Motor neuron (in vitro differentiated cells): ENCODE measurements at places on chromosomes 12 and 14. TPM values are rescaled to one million over a fixed set of nuclear protein-coding genes. Genes with fewer than 3 reads are reported as not detected.

- ATAC-seq, result no peak
These were observed 13.9 kb upstream of the PPP1CC start for GRCh38 chr12:110756611-110757010.

GRCh38 chr12:8899830-8900229 lies 14.5 kb upstream of the PHC1 start:
- no peak for ATAC-seq

- no peak for ATAC-seq
These were observed 60.0 kb upstream of the DIO3 start for GRCh38 chr14:101501341-101501740.

DNA sequence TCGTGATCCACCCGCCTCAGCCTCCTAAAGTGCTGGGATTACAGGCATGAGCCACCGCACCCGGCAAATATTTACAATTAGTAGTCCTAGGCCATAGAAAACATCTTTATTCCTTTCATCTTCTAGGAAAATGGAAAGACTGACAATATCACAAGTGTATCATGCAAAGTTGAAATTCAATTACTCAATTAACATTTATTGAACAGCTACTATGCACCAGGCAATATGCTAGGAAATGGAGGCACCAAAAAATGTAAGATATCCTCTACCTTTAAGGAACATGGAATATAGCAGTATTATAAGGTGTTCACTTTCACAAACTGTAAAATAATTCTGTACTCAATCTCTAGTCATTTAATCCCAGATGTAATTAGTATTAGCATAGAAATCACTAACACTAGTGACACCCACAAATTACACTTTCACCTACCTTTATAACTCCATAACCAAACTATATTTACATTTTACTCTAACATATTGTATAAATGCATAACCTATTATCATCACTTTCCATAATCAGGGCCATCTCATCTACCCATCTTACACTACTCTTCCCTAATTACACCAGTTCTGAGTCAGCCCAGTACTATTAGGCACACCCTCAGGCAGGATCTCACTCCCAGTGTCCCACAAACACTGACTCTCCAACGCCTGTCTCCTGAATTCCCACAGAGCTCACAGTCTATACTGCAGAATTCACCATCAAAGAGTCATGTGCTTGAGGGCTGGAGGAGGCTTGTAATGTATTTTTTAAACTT lies 10.4 kb downstream of the CORO1C start:
- no peak for ATAC-seq

- no peak for ATAC-seq
These were observed 100.4 kb upstream of the PPFIA2 start for GRCh38 chr12:81859521-81859920.

GRCh38 chr12:110913119-110914056 lies 7.0 kb downstream of the MYL2 start:
- no peak for ATAC-seq

- no peak for ATAC-seq
These were observed 122.0 kb upstream of the CCND2 start for GRCh38 chr12:4151362-4152121.

DNA sequence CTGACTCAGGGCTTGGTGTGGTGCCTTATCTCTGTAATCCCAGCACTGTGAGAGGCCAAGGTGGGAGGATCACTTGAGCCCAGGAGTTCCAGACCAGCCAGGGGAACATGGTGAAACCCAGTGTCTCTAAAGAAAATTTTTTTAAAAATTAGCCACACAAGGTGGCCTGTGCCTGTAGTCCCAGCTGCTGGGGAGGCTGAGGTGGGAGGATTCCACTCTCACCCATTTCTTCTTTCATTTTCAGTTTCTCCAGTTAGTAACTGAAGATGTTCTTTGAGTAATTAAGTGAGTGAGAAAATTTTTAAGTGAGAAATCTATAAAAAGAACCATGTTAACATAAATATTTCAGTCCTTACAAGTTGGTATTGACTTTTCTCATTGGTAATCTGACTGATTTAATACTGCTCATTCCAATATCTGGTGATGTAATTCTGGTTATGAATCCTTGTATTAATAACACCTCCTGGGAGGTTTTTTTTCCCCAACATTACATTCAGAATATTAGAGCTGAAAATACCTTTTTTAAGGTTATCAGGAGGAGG lies 6.1 kb downstream of the METTL3 start:
- ATAC-seq, result peak; percentile 18

DNA sequence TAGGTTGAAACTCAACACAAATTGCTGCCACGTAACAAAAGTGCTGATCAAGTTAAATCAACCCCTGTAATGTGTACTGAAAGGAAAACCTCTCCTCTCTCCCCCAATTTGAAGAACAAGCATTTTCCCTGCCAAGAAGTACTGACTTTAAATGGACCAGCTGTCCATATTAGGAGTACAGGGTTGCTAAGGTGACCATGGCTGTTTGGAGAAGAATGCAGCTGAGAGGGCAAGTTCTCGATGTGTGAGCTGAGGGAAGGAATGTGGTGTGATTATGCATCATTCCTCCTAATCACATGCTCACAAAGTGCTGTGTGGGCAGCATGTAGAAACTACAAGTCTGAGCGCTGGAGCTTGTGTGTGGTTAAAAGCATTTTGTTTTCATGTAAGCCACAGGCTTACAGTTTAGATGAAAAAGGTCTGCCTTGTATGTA lies 50.9 kb upstream of the CCT2 start:
- ATAC-seq, result peak; percentile 100

DNA sequence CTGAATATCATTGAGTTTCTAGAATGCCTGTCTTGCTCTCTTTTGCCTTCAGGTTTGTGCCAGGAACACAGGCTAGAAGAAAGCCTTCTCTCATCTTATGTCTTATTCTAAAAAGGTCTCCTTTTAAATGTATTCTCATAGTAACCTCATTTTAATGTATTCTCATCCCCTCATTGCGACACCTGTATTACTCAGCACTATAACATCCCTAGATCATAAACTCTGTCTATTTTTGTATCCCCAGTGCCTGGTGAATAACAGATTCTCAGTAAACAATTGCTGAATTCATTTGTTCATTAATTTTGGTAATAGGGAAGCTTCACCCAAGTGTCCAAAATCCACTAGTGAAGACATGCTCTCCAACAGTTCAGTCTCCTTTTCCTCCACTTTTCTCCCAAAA lies 8.8 kb upstream of the LRRK2 start:
- ATAC-seq, result no peak

- no peak for ATAC-seq
These were observed 18.6 kb downstream of the GPRC5A start for GRCh38 chr12:12909995-12910420.

- ATAC-seq, result no peak
These were observed 695.3 kb downstream of the DIO2 start for GRCh38 chr14:79516009-79516408.

GRCh38 chr12:82600379-82600778 lies 86.3 kb upstream of the TMTC2 start:
- peak; percentile 96 for ATAC-seq

- no peak for ATAC-seq
These were observed 22.6 kb upstream of the KIF26A start for GRCh38 chr14:104115691-104116287.

- no peak for ATAC-seq
These were observed 16.9 kb upstream of the PPP1R1A start for GRCh38 chr12:54605138-54605970.

GRCh38 chr12:122161682-122162081 lies 12.3 kb downstream of the IL31 start:
- ATAC-seq, result no peak

GRCh38 chr12:118220702-118221101 lies 84.8 kb downstream of the PEBP1 start:
- ATAC-seq, result no peak

GRCh38 chr14:75732888-75733287 lies 71.8 kb downstream of the TTLL5 start:
- ATAC-seq, result no peak

DNA sequence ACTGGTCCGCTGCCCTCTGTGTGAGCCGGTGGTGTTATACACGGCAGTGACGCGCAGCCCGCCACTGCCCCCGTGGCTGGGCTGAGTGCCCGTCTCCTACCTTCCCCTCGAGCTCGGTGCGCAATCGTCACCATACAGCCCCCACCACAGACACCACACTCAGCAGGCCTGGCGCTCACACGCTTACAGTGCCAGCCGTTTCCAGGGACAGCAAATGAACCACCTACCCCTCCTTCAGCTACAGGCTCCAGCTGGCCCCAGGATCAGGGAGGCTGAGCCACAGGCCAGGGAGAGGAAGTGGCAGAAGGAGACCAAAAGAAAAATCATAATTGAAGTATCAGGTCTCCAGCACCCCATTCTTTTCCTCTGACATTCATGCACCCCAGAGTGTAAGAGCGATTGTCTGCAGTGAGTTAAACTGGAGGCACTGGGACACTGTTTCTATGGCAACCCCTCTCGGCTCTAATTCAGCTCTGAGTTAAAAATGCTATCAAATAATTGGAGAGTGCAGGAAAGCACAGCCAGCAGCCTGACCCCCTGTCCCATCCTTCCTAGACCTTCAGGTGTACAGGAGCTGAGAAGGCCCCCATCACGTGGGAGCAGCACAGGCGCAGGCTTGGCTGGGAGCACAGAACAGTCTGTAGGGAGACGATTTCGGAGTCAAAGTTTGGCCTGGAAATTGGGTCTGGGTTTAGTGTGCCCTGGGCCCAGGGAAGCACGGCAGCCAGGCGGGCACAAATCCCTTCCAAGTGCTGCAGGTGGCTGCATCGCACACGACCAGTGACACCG lies 18.0 kb downstream of the LRTM2 start:
- no peak for ATAC-seq

DNA sequence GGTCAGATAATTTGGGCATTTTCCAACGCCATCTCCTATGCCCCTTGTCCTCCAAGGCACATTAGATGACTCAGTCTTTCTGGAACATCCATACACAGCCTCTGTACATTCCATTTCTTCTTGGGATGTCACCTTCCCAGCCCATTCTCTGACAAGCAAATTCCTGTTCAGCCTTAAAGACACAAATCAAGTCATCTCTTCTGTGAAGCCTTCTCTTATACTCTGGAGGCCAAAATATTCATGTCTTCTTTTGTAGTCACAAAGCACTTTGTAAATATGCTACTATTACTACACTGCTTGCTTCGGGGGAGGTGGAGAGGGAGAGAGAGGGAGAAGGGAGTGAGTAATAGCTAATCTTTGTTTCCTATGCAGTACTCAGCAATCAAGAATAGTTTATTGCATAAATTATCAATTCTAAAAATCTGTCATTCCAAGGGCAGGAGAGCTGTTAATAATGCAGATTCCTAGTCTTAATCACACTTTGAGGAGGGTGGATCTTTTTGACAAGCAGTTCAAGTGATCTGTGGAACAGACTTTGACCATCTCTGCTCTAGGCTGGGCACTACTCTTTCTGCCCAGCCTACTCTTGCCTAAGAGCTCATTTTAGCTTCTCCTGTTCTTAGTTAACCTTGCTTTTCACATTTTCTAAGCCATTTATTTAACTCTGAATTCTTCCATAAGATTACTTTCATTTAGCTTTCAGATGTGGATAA lies 27.9 kb downstream of the KCNMB4 start:
- no peak for ATAC-seq

- ATAC-seq, result no peak
These were observed 14.7 kb downstream of the LETMD1 start for GRCh38 chr12:51062631-51063397.

DNA sequence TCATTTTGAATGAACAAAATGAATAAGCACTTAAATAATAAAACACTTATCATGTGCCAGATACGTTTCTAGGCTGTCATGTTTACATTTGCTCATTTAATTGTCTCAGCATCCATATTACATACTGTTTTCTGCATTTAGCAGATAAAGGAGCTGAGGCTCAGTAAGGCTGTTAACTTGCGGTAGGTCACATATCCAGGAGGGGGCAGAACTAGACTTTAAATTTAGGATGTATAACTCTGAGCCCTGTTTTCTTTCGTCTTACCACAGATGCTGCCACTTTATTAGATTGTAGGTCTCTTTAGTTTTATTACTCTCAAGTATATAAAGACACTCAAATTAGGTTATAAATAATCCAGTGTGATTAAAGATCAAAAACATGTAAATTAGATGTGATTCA lies 17.7 kb downstream of the IRAK4 start:
- ATAC-seq, result no peak

NOVA1 gene
- 1.9 and 2.0 TPM in 2 replicates for total RNA-seq

ZNF891 gene
- total RNA-seq, result 1.2 and 1.5 TPM in 2 replicates

TBPL2 gene
- total RNA-seq, result 0.23 TPM in 1 of 2 replicates, not detected in the other

SERPINA9 gene
- not detected in 2 replicates for total RNA-seq

OR8S1 gene
- 0.60 TPM in 1 of 2 replicates, not detected in the other for total RNA-seq

MIP gene
- 0.33 and 0.83 TPM in 2 replicates for total RNA-seq

ERBB3 gene
- total RNA-seq, result 1.6 and 2.7 TPM in 2 replicates

FAM186B gene
- total RNA-seq, result 0.78 and 1.1 TPM in 2 replicates

RNASE3 gene
- total RNA-seq, result 1.2 TPM in 1 of 2 replicates, not detected in the other
